ENCODE measurements at places on chromosomes 6 and 20. TPM values are rescaled to one million over a fixed set of nuclear protein-coding genes. Genes with fewer than 3 reads are reported as not detected.

DZANK1 gene
- polyA plus RNA-seq, result 0.49 TPM

GRCh38 chr6:56079751-56080540 is 167.4 kb downstream of the COL21A1 start:
- H3K4me3 ChIP-seq, result no peak overlapping the region
- no peaks in the 10 kb centered on the region for H3K4me1 ChIP-seq
- H3K36me3 ChIP-seq, result no peaks in the 10 kb centered on the region
- no peaks in the 10 kb centered on the region for H3K27me3 ChIP-seq
- no peak overlapping the region for H3K27ac ChIP-seq
- DNase-seq, result no peak

DNA sequence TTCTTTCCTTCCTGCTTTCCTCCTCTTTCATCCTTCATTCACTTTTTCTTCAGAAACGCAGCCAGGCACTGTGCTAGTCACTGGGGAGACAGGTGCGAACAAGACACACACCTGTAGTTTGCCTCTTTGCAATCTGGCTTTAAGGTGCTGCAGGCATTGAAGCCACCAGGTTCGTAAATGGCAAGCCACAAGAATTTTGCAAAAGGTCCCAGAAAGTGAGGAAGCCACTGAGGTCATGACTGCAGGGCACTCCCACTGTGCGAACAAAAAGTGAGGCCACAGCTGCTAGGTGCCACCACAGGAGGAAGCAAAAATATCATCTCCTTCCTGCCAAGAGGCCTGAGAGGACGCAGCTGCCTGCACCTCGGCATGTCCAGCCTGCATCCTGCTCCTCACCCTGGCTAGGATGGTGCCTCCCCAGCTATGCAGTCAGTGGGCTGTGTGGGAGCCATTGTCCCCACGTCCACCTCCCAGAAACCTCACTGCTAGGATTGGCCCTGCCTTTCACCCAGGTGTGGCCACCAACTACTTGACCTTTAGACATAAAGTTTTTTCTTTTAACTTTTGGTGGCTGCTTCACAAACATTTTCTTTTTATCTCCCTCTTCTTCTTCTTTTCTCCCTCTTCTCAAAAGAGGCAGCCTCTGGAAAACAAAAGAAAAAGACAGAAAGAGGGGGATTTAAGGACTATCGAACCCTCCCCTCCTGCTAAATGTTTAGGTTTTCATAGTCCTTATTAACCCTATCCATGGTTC is 230.8 kb downstream of the BCAS1 start:
- peaks cover 43% of the 10 kb centered on the region for H3K4me1 ChIP-seq
- no peaks in the 10 kb centered on the region for H3K27me3 ChIP-seq
- peak overlapping the region; percentile 42 for H3K27ac ChIP-seq
- peak overlapping the region; percentile 32 for H3K4me3 ChIP-seq

DNA sequence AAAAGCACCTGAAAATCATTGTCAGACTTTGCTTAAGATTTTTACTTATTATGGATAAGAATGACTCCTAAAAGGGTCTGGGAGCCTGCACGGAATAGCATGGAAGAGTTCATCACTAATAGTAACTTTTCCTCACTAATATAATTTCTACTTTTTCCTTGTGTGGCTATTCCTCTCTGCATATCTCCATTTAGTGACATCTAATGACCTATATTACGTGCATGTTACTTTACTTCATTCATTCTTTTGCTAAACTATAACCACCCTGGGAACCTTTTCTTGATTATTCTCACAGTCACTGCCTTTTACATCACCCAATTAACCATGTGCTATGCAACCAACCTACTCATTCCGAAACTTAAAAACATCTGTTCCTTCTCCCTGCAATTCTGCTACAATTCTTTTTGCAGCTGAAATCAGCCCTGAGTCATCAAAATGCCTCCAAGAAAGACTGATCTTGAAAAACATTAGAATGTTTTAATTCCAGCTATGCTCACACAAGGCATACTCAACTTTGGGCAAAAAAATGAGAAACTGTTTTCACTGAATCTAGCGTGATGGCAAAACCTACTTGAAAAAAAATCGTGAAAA is 313.3 kb downstream of the RNGTT start:
- no peak overlapping the region for H3K27ac ChIP-seq
- DNase-seq, result peak; percentile 12
- no peaks in the 10 kb centered on the region for H3K4me1 ChIP-seq
- no peaks in the 10 kb centered on the region for H3K27me3 ChIP-seq
- no peaks in the 10 kb centered on the region for H3K36me3 ChIP-seq
- H3K4me3 ChIP-seq, result no peak overlapping the region

GRCh38 chr20:662277-663192 is 9.5 kb upstream of the SRXN1 start:
- H3K4me1 ChIP-seq, result no peaks in the 10 kb centered on the region
- H3K36me3 ChIP-seq, result no peaks in the 10 kb centered on the region
- no peak for DNase-seq
- peaks cover 32% of the 10 kb centered on the region for H3K27me3 ChIP-seq

Measured in CD4-positive, CD25-positive, alpha-beta regulatory T cell (primary cell).